ENCODE measurements at places on chromosomes 5 and 9.

DNA sequence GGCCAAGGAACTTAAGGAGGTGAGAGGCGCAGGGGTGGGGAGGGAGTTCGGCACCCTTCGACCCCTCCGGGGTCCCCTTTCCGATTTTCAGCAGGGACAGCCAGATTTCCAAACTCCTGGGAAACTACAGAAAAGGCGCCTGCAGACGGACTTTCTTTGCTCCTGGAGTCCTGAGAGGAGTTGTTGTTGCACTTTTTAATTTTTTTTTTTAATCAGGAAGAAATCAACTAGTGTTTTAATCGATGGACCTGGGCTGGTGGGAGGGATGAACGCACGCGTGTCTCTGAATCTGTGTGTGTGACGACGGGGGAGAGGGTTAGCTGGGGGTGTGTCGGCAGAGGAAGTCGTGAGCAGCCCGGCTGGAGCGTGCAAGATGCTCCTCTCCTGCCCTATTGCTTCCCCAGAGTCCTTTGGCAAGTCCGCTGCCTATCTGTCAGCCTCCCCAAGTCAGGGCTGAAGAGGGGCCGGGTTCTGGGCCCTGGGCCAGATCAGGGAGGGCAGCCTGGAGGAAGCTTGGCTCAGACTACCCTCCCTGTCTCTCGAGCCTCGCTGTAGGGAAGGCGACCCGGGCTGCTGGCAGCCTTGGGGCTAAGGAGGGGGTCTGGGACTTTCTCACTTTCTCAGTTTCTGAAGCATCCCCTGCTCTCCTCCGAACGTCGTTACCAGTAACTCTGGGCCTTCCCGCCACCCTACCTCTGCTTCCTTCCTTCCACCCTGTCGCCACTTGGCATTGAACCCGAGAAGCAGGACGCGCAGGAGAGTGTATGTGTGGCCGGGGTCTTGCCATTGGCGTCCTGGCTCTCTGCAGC lies 731 bp downstream of the PRR16 start:
- no peak for DNase-seq

GRCh38 chr5:108655750-108656450 lies 91.8 kb upstream of the FER start:
- no peak for DNase-seq

DNA sequence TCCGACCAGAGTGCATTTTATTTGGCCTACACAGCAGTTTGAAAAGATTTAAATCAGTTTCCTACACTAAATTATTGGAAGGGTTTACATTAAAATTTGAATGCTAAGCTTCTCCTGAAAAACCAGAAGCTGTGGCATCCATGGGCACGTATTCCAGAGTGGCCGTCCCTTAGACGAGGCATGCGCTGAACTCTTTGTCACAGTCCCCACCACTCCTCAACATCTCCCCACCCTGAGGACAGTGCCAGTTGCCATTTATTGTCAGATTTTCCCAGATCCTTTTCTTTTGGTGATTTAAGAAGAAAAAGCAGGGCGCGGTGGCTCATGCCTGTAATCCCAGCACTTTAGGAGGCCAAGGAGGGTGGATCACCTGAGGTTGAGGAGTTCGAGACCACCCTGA lies 39.9 kb upstream of the UNC5A start:
- DNase-seq: no peak

GRCh38 chr5:139696894-139697658 lies 48.9 kb downstream of the CXXC5 start:
- no peak for DNase-seq

GRCh38 chr9:25427290-25427689 lies 251.0 kb downstream of the TUSC1 start:
- DNase-seq: no peak

DNA sequence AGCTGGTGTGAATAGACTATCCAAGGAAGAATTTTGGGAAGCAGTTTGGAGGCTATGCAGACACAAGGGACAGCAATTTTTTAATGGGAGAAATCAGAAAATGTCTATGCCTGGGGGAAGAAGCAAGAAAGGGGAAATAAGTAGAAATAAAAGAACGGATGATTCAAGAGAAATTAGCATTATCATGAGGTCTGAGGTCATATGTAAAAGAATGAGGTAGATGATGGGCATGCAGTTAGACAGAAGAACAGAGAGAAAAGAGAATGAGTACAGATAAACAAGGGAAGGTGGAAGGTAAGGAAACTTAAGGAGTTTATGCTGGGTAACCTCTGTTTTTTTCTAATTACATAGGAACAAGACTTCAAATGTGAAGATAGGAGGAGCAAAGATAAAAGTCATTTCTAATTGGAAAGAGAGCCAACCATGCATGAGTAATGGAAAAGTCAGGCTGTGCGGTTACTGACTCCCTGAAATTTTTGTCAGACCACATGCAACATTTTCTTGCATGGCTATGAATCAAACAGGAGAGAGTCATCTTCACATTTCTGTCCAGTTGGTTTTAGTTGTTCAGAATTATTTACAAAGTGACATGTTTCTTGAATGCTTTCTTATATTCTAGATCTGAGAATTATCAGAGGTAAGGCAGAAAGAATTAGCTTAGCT lies 101.0 kb upstream of the PIK3R1 start:
- DNase-seq: no peak

GRCh38 chr9:4837261-4838188 lies 44.8 kb downstream of the RCL1 start:
- no peak for DNase-seq

DNA sequence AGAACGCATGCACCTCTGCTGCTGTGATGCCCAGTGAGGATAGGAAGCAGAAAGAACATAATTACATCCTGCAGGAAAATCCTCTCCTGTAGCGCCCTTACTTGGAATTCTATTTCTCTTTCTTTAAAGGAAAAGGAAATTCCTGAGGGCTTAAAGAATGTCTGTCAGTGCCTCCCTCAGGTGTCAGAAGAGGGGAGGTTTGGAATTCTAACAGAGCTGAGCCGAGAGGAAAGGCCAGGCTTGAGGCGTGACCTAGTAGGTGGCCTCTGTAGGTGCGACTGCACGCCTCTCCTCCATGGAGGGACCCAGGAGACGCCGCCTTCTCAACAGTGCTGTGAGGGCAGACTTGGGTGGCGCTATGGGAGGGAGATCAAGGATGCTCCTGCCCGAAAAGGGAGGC lies 55.9 kb upstream of the ERCC6L2 start:
- DNase-seq: no peak

DNA sequence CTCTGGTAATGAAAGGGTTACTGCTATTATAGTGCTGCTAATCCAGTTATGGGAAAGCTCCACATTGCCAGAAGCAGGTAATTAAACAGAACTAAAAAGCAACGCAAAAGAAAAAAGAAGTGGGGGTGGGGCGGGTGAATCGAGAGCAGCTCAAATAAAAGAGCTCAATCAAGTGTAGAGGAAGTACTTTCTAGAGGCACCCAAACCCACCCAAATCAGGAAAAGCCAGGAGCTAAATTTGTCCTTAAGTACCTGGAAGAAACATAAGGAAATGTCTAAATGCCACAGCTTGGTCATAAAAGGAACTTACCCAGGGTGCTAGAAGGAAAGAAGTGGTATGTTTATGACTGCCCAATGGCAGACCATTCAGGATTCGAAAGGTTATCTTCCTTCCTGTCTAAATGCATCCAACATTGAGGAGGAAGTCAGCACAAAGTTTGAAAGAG lies 2.4 kb upstream of the RNF145 start:
- DNase-seq: no peak

GRCh38 chr9:99253134-99253533 lies 31.1 kb downstream of the SEC61B start:
- no peak for DNase-seq

DNA sequence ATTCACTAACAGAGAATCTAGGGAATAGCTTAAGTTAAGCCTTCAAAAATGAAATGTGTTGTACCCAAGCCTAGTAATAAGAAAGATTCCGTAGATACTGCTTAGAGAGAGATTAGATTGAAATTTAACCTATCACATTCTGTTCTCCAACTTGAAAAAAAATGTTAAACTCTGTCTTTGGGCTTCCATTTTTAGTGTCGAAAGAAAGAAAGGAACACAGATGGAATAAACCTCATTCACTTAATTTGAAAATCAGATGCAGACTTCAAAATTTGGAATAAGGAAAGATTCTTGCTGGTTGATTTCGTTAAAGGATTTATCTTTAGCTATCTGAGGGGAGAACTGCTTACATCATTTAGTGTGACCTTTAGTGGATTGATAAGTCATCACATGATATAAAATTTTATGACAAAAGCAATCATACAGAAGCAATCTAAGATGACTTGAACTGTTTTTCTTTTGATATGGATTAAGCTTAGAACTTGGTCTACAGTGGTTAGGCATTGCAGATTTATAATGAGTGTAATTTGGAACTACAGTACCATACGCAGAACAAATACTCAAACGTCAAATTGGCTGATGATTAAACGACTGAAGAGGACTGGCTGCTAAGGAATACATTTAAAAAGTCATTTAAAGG lies 128.5 kb downstream of the GLIS3 start:
- no peak for DNase-seq

DNA sequence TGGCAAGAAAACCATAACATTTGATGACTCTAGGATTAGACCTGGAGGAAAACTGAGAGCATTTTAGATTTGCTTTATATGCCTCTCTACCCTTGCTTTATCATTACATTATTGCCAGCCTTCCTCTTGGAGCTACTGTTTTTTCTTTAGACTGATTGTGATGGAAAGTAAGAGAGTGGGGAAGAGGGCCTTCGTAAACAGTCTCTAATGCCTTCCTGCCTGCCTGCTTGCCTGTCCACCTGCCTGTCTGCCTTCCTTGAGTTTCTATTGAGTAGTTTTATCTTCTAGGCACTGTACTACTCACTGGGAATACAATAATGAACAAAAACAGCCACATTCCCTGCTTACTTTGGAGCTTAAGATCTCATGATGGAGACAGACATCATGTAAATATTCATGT lies 189.3 kb downstream of the TRPM3 start:
- no peak for DNase-seq

GRCh38 chr9:134403682-134404301 lies 77.5 kb downstream of the RXRA start:
- no peak for DNase-seq

DNA sequence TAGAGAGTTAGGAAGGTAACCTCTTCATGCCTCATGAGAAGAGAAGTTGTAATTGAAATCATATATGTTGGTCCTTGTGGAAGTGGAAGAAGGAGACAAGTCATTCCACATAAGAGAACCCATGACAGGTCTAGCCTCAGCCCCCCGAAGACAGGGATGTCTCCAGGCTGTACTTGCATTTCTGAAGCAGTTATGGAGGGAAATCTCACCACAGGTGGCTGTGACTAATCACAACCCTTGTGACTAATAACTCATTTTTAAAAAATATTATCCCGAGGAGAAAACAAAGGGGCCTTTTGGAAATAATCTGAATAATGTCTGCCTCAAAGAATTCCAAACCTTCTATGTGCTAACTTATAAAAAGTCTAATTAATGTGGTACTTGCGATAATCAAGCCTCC lies 262.1 kb upstream of the RPS23 start:
- DNase-seq: no peak

GRCh38 chr5:118863345-118863744 lies 125.0 kb downstream of the DTWD2 start:
- no peak for DNase-seq

DNA sequence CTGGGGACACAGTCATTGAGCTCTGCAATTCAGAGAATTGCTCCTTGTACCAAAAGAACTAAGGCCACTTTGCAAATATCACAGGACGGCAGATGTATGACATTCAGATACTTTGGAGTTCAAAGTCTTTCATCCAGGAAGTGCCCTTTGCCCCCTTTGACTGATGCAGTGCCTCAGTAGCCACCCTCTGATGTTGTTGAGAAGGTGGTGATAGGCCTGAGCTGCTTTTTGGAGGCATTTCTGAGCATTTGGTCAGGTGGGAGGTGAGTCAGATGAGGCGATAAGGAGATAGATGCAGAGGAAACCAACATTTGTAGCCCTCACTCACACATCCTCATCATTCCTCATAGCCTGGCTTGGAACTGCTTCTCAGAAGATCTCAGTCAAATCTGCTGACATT lies 63.4 kb downstream of the ANGPTL2 start:
- no peak for DNase-seq

- no peak for DNase-seq
These were observed 61.0 kb upstream of the BASP1 start for GRCh38 chr5:17156463-17156862.

- DNase-seq: no peak
These were observed 129.9 kb downstream of the TLE4 start for GRCh38 chr9:79701651-79702050.

DNA sequence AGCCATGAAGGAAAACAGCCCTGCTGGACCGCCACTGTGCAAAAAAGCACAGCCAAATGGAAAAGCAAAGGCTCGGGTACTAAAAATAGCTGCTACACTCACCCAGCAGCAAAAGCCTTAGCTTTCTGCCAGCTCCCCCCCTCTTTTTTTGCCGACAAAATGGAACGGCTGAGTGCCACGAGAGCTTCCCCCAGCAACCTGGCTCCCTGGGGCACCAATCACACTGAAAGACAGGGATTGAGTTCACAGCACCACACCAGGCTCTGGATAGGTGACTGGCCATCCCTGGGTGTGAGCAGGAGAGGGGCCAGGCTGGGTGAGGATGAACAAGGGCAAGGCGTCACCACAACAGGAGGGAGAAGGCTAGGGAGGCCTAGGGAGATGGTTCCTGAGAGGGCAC lies 66.7 kb downstream of the SIL1 start:
- no peak for DNase-seq

DNA sequence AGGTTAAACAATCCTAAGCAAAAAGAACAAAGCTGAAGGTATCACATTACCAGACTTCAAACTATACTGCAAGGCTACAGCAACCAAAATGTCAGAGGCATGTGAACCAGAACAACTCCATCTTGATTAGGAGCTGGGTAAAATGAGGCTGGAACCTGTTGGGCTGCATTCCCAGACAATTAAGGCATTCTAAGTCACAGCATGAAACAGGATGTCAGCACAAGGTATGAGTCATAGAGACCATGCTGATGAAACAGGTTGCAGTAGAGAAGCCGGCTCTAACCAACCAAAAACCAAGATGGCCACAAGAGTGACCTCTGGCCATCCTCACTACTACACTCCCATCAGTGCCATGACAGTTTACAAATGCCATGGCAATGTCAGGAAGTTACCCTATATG lies 252.0 kb downstream of the RASEF start:
- DNase-seq: no peak

DNA sequence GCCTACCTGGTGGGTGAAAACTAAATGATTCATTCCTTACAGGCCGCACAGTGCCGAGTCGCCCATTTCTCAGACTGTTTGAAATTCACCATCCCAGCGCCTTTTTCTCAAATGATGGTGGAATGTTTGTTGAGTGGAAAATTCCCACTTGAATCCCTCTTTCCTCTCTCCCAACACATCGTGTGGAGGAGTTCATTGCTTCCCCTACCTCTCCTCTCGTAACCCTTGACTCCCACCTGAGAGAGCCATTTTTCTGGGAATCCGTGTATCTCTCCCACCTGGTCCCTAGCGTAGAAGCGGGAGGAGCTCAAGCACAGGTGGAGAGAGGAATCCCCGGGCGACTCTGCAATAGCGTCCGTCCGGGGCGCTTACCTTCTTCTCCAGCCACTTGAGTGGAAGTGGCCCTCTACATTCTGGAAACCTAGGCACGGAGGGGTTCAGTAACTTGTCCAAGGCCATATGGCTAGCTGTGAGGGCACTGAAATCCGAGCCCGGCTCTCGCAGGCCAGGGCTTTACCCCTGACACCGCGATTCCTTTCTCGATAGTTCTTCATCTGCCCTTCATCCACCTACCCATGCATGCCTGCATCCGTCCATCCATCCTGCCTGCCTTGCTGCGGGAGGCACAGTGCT lies 683 bp downstream of the OSMR start:
- DNase-seq: no peak
